ENCODE measurements at places on chromosomes 16 and 17.

- DNase-seq, result no peak
Measured at GRCh38 chr17:16314189-16314588, 39.1 kb downstream of the CENPV start.

DNA sequence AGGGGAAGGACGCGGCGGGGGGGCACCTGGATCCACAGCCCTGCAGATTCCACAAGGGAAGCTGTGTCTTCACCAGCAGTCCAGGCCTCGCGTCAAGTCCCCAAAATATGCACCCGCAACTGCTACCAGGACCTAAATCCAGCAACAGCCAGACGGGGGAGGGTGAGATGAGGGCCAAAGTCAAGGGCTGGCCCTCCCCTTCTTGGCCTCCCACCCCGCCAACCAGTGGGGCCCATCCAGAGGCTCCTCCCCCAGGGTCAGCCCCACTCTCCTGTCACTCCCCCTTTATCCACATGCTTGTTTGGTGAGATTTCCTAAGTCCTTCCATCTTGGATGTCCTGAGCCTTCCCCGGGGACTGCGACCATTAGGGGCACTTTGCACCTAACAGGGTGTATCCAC, 138.7 kb downstream of the ENGASE start:
- no peak for DNase-seq

- DNase-seq, result no peak
Measured at GRCh38 chr16:25707982-25708583, 16.3 kb downstream of the HS3ST4 start.

DNA sequence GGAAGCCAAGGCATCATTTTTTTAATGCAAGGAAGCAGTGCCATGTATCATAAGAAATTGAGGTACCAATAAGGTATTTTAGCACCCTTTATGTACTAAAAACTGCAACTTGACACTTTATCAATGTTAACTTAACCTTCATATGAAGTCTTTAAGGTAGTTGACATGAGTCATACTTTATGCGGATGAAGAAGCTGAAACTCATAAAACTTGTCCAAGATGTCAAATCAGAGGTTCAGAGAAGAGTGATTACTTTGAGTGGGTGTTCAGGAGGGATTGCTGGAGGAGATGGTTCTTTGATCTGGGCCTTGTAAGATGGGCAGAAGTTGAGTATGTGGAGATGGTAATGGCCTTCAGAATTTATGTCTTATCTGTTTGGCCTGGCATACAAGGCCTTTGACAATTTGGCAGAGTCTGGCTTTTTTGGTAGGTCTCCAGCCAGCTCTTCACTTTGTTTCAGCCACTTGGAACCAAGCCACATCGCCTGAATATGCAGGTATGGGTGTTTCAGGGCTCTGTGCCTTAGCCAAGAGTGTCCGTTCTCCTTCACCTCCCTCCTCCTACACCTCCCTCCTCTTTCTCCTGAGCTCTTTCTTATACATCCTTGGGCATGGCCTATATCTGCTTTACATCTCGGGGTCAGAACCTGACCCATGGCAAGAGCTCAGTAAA, 23.7 kb downstream of the YPEL2 start:
- no peak for DNase-seq

DNA sequence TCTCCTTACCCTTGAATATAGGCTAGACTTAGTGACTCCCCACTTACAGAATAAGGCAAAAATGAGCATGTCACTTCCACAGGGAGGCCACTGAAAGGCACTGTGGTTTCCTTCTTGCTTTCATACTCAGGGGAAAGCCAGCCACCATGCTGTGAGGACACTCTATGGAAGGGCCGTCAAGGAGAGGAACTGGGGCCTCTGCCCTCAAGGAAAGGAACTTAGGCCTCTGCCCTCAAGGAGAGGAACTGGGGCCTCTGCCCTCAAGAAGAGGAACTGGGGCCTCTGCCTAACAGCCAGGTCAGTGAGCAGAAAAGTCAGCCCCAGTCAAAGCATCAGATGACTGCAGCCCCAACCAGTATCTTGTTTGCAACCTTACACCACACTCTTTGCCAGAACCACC, 30.1 kb downstream of the VPS35 start:
- DNase-seq, result no peak
